Naive thymus-derived CD4-positive, alpha-beta T cell (primary cell): ENCODE measurements at places on chromosomes 6 and 20.

- no peak for DNase-seq
Observed at GRCh38 chr6:36650848-36651478, 27.6 kb upstream of the CDKN1A start.

DNA sequence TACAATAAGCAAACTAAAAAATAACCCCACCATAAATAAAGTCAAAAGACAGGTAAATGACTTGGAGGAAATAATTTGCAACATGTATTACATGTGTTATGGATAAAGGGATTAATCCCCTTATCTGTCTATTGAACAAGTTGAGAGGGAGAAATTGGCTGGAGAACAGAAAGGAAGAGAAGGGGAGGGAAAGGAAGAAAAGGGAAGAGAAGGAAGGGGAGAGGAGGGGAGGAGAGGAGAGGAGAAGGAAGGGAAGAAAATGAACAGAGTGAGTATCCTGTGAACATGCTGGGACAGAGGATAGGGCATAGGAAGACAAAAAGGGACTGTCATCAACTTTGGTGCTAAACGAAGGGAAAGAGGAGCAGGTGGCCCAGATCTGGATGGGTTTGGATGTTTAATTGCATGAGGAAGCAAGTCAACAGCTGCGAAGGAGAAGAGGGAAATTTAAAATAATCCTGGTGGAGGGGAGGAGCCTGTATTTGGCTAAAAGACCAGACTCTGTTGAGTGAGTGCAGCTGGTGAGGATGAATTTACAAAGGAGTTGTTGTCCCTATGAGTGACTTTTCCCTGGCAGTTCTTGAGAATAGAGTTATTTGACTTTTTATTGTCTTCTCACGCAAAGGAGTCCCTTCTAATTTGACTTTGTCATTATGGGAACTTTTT is 14.2 kb upstream of the SHLD1 start:
- no peak for DNase-seq

DNA sequence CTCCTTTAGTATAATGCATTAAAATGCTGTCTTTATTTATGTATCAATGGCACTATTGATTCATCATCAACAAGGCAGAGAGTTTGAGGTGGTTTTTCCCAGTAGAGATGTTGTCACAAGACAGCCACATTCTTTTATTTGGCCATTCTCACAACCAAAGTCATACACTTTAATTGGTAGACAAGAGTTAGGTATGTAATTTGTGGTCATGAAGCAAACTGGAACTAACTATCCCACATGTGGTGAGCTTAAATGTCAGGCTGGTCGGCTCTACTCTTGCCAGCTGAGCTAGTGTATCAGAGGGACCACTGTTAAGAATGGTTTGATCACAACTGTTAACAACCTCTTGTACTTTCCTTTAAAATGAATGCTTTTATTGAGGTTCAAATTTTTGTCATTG is 714.6 kb downstream of the CD109 start:
- DNase-seq: no peak

DNA sequence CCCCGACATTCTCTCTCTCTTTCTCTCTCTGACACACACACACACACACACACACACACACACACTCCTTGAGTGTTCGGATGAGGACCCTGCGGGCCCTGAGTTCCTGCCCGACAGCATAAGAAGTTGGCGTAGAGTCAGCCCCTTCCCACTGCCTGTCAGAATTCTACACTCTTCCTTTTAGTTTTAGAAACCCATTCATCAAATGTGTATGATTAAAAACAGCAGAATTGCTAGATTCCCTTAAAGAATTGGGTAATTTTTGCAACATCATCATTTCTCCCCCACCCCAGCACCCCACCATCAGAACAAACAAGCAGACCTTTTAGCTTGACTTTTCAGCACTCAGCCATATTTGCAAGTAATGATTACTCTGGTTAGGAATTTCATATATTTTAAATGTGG is 322.8 kb downstream of the FARS2 start:
- no peak for DNase-seq

DNA sequence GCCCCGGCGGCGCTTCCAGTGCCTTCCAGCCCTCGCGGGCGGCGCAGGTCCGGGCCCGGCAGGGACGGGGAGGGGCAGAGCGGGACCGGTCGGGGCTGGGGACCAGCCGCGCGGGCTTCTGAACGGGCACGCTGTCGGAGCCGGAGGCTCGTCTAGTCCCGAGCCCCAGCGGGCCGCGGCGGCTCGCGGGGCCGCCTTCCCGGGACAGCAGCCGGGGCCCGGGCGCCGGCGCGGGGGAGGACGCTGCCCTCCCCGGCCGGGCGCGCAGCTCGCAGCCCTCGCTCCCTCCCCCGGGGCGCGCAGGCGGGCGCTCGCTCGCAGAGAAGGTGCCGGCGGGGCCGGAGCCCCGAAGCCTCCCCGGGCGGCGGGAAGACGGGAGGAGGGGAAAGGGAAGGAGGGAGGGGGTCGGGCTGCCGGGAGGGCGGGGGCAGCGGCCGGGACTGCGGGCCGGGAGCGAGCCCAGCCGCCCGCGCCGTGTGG is 696 bp upstream of the SIRPA start:
- no peak for DNase-seq

GRCh38 chr20:16624106-16624505 is 50.9 kb upstream of the KIF16B start:
- no peak for DNase-seq

- no peak for DNase-seq
Observed at GRCh38 chr6:36273802-36274514, 4.1 kb downstream of the PNPLA1 start.

- no peak for DNase-seq
Observed at GRCh38 chr20:63235399-63235983, at the start of gene BIRC7. TSS of gene BIRC7 (plus strand) at chr20:63235905. CDS start at chr20:63236097, 192 bp downstream.

GRCh38 chr6:22333802-22334201 is 37.0 kb upstream of the PRL start:
- DNase-seq: no peak

GRCh38 chr6:7042056-7042653 is 65.6 kb upstream of the RREB1 start:
- DNase-seq: no peak

DNA sequence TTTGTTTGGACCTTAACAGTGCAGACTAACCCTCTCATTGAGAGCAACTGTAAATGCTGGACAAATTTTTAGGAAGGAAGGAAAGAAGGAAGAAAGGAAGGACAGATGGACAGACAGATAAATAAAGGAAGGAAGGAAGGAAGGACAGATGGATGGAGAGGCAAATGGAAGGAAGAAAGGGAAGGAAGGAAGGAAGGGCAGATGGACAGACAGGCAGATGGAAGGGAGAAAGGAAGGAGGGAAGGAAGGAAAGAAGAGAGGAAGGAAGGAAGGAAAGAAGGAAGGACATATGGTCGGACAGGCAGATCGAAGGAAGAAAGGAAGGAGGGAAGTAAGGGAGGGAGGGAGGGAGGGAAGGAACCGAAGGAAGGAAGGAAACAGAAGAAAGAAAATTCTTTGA is 388.5 kb upstream of the CDH4 start:
- DNase-seq: no peak

GRCh38 chr6:6709106-6709505 is 120.6 kb downstream of the LY86 start:
- DNase-seq: no peak
